ENCODE measurements at places on chromosomes 13 and 19.
A peak's percentile ranks its signal among the peaks of the same experiment; 100 is the strongest.

DNA sequence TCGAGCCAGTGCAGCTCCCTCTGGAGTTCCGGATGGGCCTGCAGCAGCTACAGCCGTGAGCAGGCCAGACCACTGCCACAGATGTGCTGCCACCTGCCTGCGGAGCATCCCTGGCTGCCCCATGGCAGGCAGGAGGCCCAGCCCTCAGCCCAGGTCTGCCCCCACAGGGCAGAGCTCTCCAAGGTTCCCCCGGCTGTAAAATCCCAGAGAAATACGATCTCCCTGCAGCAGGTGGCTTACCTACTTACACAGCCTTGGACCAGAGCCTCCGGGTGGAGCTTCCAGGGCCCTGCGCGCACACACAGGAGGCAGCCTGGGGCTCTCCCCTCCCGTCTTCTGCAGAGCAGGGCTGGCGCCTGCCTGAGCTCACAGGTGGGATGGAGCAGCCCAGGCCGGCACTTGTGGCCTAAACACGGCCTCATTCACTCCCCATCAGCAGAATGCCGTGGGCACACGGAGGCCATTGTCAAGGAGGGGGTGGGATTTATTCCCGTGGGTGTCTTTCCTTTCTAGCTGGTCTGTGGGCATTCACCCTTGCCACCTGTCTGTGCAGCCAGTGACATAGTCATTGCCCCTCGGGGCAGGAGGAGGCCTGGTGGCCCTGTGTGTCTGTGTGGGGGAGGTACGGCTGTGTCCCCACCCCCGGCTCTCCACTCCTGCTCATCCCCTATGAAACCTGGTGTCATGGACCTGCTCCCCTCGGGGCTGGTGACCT lies 118.0 kb downstream of the KDM4B start:
- no peak for DNase-seq

- no peak for DNase-seq
Observed at GRCh38 chr19:6720369-6721137, at the start of gene C3. C3 (minus strand) TSS chr19:6720650; CDS start chr19:6720589, 61 bp downstream.

DNA sequence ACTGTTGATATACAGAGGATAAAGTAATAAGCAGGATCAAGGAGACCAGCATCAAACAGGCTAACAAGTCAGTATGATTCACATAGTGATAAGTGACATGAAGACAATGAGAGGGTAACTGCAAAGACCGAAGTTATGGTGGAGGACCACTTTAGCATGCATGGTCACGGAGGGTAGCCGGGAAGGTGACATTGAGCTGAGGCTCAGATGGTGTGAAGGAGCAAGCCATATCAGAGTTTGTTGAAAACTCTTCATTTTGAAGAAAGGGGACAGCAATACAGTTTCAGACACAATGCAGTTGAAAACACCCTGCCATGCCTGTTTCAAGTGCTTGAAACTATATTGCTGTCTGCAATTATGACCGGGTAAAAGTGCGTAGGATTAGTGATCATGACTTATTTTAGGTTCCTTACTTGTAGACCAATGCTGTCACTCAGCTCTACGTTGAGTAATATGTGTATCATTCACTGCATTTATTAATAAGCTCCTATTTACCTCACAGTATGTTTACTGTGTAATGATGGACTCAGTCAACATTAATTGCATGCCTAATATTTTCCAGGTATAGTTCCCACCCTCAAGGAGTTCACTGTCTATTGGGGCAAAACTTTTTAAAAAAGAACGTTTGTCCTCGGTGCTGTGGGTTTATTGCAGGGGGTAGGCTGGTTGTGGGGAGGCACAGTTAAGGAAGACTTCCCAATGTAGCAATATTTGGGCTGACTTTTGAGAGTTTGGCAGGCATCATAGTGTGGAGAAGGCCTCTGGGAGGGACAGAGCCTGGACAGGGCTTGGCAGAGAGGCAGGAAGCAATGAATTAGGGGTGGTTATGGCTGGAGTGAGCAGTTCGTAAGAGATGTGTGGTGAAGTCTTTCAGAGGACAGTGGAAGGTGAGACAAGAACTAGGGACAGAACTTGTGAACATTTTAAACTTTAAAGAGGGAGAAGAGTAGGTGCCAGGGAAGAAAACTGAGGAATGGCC lies 3.2 kb downstream of the UBAC2 start:
- no peak for DNase-seq

- peak; percentile 79 for DNase-seq
Observed at GRCh38 chr19:36604656-36605100, 435 bp upstream of the ZNF382 start.

DNA sequence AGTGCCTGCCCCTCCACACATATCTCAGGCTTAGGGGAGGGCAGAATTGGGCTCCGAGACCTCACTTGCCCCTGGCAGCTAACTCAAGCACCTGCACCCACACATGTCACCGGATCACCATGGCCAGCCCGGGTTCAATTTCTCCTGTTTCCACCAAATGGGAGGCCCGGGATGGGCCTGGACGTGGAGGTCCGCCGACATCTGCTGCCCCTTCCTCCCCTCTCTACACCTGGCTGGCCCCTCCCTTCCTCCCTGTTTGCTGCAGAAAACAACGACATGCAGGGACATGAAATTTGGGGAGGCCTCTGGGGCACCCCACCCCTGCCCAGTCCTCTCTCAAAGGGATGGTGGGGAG lies 1.3 kb downstream of the PRKD2 start:
- no peak for DNase-seq

DNA sequence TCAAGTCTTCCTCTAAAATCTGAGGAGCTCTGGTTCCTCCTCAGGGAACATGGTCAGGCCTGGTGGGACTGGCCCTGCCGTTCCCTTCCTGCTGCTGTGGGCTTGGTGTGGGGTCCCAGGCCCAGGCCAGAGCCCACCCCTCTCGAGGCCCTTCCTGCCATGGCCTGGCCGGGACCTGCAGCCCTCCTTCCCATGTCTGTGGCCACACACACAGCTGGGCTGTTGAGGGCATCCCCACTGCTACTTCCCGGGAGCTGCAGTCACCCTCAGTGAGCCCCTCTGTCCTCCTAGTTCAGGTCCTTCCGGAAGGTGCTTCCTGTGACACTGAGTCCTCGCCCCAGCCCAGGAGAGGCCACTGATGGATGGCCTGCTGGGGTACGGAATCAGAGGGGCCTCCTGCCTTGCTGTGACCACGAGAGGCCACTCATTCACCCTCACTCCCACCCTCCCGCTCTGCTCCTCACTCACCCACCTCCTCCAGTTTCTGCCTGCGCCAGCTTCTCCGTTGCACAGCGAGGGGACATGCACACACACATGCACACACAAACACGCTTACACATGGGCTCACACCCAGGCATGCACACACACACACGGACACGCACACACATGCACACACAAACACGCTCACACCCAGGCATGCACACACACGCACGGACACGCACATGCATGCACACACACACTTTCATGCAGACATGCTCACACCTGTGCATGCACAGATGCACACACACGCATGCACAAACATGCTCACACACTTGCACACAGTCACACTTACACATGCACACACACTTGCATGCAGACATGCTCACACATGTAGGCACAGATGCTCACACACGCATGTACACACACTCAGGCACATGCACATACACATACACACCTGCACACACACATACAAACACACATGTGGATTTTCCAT lies 7.3 kb upstream of the MCF2L start:
- DNase-seq: no peak
